ENCODE measurements at places on chromosomes 16 and 17. TPM values are rescaled to one million over a fixed set of nuclear protein-coding genes. Genes with fewer than 3 reads are reported as not detected.

Gene BAIAP3
- 0.18 TPM for total RNA-seq

Gene CES3
- 20.9 TPM for total RNA-seq

Gene CTRB1
- total RNA-seq, result not detected

Gene SAMD14
- not detected for total RNA-seq

- DNase-seq, result no peak
Measured at GRCh38 chr17:3740611-3741073, 16.9 kb downstream of the HASPIN start.

Gene HASPIN
- 20.3 TPM for total RNA-seq

Gene SHISA9
- total RNA-seq, result not detected

DNA sequence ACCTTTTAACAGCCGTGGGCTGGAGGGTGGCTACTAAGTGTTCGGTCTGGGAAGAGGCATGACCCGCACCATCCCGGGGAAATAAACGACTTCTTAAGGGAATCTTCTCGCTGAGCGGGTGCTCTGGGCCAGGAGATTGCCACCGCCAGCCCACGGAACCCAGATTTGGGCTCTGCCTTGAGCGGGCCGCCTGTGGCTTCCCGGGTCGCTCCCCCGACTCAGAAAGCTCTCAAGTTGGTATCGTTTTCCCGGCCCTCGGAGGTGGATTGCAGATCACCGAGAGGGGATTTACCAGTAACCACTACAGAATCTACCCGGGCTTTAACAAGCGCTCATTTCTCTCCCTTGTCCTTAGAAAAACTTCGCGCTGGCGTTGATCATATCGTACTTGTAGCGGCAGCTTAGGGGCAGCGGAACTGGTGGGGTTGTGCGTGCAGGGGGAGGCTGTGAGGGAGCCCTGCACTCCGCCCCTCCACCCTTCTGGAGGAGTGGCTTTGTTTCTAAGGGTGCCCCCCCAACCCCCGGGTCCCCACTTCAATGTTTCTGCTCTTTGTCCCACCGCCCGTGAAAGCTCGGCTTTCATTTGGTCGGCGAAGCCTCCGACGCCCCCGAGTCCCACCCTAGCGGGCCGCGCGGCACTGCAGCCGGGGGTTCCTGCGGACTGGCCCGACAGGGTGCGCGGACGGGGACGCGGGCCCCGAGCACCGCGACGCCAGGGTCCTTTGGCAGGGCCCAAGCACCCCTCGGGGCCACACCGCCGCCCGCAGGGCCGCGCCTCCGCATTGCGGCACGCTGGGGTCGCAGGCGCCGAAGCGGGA is 3.6 kb upstream of the CBX4 start:
- DNase-seq, result no peak

DNA sequence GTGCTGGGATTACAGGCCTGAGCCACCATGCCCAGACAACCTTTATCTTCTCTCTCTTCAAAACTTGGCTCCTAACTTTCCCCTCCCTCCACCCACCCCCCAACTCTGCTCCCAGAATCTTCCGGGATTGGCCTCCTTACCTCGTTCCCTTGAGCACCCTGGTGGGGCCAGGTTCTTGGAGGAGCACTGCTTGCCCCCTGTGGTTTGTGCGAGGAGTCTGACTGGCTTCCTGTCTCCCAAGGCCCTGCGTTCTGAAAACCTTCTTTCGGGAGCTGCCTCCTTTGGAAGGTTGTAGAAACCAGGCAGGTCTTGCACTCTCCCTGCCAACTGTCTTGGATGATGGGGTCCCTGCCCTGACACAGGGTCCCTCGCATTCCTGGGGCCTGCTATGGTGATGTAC is 19.8 kb downstream of the PLXDC1 start:
- no peak for DNase-seq

DNA sequence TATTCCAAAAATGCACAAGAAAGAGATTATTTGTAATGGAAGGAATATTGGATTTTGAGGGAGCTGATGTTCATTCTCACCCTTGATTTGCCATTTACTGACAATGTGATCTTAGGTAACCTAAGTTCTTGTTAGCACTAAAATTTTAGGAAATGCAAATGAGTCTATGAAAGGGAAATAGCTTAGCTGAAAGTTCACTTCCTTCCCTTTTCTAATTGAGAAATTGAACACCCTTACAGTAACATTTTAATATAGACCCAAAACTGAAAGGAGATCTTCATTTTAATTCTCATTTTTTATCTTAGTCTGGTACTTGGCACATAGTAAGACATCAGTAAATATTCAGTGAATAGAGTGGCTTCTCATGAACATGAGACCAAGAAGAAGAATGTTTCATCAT is 10.9 kb upstream of the WSB1 start:
- peak; percentile 79 for DNase-seq

Measured in Karpas-422 (cell line).